NB4 (cell line): ENCODE measurements at places on chromosomes 12 and 14.

GRCh38 chr12:106380954-106381353 is 23.4 kb downstream of the POLR3B start:
- no peak for DNase-seq

- DNase-seq, result peak; percentile 63
These were observed 334.1 kb upstream of the RGS6 start for GRCh38 chr14:71597955-71598660.

DNA sequence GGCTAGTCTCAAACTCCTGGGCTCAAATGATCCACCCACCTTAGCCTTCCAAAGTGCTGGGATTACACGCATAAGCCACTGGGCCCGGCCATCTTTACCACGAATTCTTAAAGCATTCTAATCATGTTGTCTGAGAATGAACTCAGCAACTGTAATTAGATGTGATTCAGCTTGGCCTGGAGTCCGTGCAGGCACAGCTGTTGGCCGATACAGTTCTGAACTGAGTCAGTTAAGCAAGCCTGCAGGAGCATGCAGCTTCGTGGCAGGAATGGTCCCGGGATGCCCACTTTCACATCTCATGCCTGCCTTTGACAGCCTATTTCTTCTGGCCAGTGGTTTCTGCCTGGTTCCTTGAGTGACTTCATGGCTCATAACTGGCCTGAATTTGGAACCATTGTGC is 194.1 kb downstream of the ANO6 start:
- no peak for DNase-seq

GRCh38 chr12:69475237-69475975 is 5.2 kb downstream of the FRS2 start:
- no peak for DNase-seq

DNA sequence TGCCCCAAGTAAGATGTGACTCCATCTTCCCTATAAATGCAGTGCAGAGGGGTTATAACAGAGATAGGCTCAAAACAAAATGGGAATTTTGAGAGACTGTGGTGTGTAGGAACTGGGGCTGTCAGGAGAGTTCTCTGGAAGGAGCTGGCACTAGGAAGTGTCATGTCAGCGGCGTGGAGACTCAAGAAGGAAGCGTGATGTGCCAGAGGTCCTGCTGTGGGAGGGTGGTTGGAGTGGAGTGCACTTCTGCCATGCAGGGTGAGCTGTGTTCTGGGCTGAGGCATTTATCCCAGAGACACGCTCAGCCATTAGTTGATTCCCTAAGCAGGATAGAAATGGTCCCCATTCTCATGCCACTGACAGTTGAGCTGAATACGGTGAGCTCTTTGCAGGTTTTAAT is 19.0 kb downstream of the GLT1D1 start:
- DNase-seq, result no peak

DNA sequence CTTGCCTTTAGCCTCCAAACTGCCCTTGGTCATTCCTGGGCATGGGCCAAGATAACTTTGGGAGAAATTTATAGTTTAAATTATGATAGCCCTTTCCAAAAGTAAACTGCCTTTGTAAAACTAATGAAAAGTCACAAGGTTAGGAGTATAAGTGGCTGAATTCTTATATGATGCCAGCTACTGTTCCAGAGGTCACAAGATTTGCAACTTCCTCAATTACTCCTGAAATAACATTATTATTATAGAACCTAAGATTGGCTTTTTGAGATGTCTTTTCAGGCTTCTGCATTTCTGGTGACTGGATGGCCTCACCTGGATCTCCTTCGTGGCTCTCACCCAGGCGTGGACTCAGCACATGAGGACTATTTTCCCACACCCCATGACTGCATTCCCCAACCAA is 55.0 kb downstream of the OSBPL8 start:
- DNase-seq, result no peak

DNA sequence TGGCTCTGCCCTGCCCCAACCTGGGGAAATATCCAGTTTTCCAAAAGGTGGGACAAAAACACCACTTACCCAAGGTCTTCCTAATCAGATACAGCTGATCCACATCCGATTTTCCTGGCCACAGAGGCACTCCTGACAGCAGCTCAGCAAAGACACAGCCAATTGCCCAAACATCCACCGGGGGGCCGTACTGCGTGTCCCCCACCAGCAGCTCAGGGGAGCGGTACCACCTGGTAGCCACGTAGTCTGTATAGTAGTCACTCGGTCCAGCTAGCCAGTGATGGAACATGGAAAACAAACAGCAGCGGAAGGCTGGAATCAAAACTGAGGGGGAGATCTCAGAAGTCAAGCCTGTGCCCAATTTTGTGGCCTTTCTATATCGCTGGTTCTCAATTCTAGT is 28.8 kb downstream of the DMAC2L start:
- DNase-seq, result no peak

DNA sequence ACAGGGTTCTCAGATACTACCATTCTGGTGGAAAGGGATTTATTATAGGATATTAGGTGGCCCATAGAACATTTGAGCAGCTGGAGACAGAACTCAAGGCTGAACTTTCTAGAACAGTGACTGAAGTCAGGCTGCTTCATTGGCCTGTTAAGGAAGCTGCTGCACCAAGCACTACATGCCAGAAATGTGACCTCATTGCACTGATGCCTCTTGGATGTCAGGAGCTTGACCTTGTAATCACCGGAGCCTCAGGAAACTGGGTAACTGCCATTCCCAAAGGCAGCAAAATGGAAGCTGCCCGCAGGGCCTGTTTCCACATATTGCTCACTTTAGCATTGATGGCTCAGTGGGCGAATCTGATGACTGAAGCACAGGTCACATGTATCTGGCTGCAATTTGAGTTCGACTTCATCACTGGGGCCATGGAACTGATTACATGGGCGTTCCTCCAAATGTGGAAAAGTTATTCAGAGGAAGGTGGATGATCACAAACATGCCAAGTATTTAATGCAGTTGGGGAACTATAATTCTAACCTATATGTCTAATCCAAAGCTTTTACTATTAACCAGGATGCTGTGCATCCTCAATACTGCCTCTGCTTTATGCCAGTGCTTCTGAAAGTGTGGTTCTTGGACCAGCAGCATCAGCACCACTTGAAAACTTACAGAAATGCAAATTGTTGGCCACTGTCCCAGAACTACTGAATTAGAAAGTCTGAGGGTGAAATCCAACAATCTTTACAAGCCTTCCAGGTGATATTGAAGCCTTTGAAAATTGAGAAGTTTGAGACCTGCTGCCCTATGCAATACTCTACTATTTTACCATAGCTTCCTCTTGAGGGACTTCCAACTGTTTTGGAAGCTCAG is 337.2 kb upstream of the NAV3 start:
- DNase-seq, result no peak

DNA sequence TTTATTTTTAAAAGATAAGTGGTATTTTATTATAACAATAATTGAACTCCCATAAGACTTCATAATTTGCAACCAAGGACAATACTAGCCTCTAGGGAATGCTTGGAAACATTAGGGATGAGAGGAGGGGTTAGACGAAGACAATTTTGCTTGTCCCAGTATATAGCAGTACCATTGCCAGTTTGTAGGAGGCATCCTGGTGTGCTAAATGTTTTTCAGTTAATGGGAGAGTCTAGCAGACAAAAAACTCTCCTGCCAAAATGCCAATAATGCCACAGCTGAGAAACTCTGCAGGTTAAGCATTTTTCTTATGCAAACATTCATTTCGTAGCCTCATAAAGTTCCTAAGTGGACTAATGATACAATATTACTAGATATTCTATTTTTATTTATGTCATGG is 38.1 kb downstream of the RASSF9 start:
- DNase-seq, result no peak

DNA sequence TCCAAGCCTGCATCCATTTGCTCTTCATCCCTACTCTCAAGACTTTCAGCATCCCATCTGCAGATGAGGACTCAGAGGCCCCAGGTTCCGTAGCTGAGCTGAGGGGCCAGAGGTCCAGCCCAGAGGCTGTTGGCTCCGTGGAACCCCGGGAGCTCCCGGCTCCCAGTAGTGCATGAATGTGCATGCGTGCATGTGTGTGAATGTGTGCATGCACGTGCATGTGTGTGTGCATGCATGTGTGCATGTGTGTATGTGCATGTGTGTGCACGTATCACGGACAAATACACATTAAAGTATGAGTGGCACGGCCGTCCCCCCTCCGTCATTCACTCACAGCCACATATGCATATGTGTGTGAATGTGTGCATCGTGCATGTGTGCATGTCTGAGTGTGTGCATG is 149.9 kb downstream of the KIF26A start:
- no peak for DNase-seq

- DNase-seq, result no peak
These were observed 83.3 kb upstream of the SLC38A4 start for GRCh38 chr12:46908936-46909635.

DNA sequence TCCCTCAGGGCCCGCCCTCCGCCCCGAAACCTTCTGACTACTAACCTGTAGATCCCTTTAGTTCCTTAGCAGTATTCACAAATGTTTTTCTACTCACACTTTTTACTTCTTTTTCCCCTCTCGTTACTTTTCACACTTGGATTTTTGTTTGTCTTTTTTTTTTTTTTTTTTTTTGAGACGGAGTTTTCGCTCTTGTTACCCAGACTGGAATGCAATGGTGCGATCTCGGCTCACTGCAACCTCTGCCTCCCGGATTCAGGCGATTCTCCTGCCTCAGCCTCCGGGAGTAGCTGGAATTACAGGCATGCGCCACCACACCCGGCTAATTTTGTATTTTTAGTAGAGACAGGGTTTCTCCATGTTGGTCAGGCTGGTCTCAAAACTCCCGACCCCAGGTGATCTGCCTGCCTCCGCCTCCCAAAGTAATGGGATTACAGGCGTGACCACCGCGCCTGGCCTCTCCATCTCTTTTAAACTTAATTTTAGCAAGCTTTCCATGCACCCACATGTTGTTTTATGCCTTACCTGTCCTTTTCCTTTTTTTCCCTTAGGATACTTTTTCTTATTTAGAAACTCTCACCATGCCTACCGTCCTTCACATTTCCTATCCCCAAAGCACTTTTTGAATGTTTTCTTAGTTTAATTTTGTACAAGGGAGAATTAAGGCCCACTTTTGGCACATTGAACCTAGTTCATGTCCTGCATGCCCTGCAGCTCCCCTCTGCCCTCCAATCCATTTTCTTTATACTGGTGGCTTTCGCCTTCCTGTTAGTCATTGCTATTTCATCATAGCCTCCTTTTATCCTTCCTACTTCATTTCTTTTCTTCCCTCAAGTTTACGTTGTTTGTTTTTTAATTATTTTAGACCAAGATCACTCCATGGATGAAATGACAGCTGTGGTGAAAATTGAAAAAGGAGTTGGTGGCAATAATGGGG is 1.1 kb downstream of the SP1 start:
- peak; percentile 78 for DNase-seq

- DNase-seq, result no peak
These were observed 151.6 kb upstream of the ARID2 start for GRCh38 chr12:45577844-45578399.

- DNase-seq, result peak; percentile 43
These were observed 25.6 kb downstream of the RAP1B start for GRCh38 chr12:68636268-68636667.

GRCh38 chr12:67690656-67691055 is 42.1 kb downstream of the DYRK2 start:
- no peak for DNase-seq

DNA sequence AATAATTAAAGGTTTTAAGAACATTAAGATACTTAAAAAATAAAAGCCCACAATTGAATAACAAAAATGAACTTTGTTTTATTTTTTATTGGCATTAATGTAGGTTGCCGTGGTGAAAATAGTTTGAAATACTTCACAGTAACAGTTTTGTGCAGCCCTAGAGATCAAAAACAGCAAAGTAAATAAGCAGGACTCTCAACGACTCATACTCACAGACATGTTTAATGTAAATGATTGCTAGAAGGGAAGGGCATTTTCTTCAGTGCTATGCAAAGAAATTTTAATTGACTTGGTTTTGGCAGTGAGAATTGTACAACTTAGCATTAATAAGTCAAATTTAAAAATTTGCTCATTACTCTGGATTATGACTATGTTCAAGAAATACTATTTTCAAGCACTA is 16.0 kb downstream of the TRMT5 start:
- DNase-seq, result no peak

DNA sequence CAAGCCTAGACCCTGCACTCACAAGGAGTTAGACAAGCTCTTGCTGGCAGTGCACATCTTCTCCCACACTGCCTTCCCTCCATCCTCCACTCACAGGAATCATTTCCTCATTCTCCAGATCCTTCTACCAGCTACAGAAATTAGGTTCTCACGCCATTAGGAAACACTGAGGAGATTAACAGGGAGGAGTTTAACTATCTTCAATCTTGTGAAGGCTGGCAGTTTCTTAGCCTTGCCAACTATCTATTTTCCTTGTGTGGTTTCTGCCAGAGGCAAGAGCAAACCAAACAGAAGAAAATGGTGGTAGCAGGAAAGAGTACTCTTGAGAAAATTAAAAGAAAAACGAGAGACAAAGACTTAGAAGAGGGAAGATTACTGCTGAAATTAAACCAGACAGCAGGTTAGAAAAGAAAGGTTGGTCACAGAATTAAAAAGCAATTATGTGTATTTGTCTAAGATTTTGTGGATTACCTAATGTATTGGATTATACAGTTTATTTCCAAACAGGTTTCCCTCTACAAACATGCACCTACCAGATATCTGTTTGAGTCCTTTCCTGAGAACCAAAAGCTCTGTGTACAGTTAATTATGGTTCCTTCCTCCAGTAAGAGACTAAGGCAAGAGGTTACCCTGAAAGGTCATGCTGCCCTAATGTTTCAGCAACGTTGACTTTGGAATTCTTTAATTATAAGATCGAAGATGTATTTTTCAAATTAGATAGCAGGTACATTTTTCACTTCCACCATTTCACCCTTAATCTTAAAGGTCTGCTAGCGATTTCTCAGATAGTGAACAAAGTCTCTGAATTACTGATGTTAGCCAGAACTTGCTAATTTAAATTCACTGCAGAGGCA is 5.0 kb downstream of the RERG start:
- no peak for DNase-seq

GRCh38 chr12:95949477-95950206 is 6.5 kb downstream of the AMDHD1 start:
- no peak for DNase-seq

DNA sequence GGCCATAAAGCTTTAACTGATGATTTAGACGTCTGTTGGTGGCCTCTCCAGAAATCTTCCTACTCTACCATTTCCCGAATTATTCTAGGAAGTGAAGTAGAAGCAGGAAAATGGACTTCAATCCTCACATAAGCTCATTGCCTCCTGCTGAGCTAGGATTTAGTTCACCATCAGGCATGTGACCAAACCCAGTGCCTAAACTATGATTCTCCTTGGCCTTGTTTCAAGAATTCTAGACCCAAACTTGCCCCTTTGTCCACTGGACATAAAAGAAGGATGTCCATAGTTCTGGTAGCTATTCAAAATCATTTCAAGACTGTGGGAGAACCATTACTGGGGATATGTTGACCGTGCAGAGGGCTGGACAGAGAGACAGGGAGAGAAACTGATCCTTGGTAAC is 105.8 kb downstream of the C12orf50 start:
- DNase-seq, result no peak

GRCh38 chr12:58310809-58311622 is 369.6 kb downstream of the ATP23 start:
- DNase-seq, result peak; percentile 19

- no peak for DNase-seq
These were observed 134.0 kb downstream of the DYRK2 start for GRCh38 chr12:67782573-67782972.

GRCh38 chr14:86654558-86655184 is 1124.7 kb downstream of the FLRT2 start:
- peak; percentile 66 for DNase-seq
